ENCODE measurements at places on chromosomes 2 and 18.

DNA sequence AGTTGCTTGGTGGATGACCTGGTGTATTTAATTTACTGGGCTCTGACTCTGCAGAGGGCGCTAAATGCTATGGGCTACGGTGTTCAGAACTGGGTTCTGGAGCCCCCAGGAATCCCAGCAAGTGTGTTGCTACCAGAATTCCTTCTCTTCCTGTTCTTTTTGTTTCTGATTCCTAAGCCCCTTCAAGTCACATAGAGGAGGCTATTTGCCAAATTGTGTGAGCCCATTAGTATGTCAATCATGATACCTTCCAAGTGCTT is 358.2 kb upstream of the SPRED2 start:
- no peak for DNase-seq

GRCh38 chr2:163681745-163682144 is 54.1 kb downstream of the FIGN start:
- DNase-seq = no peak

GRCh38 chr2:233384015-233384414 is 29.7 kb downstream of the DGKD start:
- no peak for DNase-seq

GRCh38 chr2:33804155-33804554 is 205.1 kb upstream of the FAM98A start:
- no peak for DNase-seq

DNA sequence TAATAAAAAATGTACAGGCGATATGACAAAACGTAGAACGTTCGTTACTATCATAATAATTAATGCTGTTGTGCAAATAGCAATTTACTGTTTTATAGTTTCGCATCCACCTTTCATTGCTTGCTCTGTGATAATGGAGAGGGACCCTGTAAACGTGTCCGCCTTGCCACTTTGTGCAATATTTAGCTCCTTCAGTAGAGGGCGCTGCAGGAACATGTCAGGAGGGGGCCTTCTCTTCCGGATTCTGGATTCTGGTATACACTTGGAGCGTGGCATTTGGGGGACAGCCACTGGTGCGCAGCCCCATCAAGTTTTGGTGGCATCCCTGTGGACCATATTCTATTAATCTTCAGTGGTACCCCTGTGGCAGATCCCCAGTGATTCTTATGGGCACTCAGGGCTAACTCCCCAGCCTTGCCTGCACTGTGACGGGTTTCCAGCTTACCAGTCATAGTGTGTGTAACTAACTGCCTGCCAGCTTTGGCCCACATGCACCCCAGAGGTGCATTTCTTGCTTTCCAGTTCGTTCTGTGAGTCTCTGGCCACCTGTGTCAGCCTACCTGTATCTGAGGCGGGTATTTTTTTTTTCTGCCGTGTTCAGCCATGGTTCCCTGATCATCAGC is 140.3 kb downstream of the CYRIA start:
- no peak for DNase-seq

DNA sequence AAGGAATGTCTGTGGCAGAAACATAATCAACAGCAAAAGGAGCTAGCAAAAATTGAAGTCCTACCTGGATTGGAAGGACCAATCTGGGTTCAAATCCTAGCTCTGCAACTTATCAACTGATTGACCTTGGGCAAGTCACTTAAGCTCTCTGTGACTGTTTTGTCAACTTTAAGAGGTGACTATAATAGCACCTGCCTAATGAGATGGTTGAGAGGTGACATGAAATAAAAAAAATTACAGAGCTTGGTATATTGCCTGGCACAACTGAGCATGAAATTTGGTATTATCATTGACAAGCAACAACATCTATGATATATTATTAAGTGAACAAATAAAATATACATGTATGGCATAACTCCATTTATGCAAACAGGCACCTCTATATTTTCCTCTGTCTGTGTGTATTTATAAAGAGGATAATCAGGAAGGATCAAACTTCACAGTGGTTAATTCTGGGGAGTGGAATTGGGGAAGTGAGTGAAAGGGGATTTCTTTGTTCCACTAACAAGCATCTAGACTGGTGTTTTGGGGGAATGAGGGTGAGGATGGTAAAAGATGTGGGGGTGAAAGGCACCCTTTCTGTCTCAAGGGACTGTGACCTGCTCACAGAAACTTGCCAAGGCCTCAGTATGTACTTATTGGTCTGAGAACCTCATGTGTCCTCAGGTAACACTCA is 132.8 kb upstream of the SERTAD2 start:
- DNase-seq = no peak

DNA sequence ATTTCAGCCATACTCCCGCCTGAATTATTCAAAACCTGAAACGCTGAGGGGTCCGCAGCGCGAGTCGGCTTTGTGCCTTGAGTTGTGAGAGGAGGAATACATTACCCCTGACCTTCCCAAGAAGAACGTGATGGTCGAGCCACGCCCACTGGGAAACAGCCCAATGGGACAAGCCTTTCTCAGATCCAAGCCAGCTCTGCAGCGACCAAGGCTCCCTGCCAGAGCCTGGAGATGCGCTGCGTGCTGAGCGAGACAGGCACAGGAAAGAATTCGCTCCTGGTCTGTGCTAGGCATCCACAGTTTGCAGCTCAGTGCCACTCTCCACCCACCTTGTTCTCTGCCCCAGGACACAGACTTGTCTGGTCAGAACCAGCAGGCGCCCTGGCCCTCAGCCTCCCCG is 74.1 kb upstream of the GLI2 start:
- DNase-seq = no peak

GRCh38 chr18:35386600-35387100 is 9.5 kb upstream of the ZNF396 start:
- DNase-seq = no peak

- no peak for DNase-seq
Measured at GRCh38 chr18:5159080-5159479, 38.0 kb downstream of the AKAIN1 start.

Data from cerebellar nuclear complex (tissue), 1 donor.